ENCODE measurements at places on chromosomes 1 and 21.
A peak's percentile ranks its signal among the peaks of the same experiment; 100 is the strongest.

- DNase-seq: no peak
These were observed 67.2 kb downstream of the BACE2 start for GRCh38 chr21:41235201-41235600.

DNA sequence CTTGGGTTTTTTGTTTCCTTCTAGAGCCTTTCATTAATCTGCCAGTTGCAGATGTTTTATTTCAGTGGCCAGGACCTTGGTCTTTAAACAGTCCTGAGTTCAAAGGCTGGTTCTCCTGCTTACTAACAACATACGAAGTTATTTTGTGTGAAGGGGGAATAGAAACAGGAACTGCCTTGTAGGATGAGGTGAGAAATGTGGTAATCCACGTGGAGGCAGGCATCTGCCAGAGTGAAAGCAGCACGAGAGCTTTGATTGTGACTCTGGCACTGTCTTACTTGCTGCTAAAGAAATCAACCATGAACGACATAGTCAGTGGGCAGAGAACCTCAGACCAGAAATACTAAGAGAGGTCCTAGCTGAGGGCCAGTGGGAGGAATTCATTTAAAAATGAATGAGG lies 30.4 kb downstream of the TMEM63A start:
- DNase-seq: no peak

- DNase-seq: no peak
These were observed 600 bp downstream of the CLK2 start for GRCh38 chr1:155272466-155273342.

DNA sequence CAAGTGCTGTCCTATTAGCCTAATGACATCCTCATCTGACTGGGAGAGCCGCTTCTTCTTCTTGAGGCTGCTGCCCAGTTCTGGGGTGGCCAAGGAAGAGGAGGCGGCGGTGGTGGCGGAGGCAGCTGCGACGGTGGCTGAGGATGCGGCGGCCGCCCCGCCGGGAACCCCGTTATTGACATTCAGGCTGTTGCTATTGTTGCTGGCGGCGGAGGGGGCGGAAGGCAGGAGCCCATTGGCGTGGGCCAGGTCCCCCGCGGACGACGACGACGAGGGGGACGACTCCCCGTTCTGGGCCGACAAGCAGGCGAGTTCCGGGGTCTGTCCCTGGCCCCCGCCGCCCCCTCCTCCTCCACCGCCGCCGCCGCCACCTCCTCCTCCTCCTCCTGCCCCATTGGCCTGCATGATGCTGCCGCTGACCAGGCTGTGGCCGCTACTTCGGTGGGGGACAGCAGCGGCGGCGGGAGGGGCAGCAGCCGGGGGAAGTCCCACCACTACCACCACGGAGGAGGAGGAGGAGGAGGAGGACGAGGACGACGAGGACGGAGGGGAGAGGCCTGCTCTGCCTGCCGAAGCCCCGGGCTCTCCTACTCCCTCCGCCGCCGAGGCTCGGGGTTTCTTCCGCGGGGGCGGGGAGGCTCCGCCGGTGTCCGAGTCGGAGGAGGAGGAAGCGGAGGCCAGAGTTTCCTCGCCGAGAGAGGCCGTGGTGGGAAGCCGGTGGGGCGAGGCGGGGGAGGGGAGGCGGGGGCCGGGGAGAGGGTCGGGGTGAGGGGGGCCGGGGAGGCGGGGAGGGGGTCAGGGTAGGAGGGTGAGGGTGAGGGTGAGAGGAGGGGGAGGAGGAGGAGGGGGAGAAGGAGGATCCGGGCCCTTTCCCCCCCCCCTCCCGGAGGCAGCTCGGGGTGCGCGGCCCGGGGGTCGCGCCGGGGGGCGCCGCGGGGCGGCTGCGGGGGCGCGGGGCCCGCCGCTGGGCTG lies 610 bp downstream of the WDR26 start:
- peak; percentile 22 for DNase-seq

DNA sequence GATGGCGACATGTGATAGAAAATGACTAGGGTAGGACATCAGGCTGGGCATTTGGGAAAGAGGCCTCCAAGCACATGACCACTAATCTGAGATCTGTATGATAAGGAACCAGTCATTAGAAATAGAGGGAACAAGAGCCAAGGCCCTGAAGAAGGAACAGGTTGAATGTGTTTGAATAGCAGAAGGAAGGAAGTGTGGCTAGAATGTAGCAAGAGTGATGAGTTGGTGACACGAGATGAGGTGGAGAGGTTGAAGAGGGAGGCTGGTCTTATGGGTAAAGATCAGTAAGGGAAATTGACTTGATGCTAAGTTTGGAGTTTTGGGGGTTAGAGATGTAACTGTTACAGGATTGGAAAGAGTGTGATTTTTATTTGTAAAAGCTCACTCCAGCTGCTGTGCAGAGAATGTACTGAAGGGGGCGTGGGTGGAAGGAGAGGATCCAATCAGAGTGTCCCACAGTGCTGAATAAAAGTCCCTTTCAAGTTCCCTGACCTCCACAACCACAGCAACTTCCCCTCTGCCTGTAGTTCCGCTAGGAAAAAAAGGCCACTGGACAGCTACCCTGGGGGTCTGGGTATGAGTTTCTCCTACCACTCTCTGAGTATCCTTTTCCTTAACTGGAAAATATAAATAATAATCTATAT lies 295.0 kb downstream of the OMA1 start:
- no peak for DNase-seq

- no peak for DNase-seq
These were observed 350.2 kb downstream of the PLPP3 start for GRCh38 chr1:56229186-56229585.

DNA sequence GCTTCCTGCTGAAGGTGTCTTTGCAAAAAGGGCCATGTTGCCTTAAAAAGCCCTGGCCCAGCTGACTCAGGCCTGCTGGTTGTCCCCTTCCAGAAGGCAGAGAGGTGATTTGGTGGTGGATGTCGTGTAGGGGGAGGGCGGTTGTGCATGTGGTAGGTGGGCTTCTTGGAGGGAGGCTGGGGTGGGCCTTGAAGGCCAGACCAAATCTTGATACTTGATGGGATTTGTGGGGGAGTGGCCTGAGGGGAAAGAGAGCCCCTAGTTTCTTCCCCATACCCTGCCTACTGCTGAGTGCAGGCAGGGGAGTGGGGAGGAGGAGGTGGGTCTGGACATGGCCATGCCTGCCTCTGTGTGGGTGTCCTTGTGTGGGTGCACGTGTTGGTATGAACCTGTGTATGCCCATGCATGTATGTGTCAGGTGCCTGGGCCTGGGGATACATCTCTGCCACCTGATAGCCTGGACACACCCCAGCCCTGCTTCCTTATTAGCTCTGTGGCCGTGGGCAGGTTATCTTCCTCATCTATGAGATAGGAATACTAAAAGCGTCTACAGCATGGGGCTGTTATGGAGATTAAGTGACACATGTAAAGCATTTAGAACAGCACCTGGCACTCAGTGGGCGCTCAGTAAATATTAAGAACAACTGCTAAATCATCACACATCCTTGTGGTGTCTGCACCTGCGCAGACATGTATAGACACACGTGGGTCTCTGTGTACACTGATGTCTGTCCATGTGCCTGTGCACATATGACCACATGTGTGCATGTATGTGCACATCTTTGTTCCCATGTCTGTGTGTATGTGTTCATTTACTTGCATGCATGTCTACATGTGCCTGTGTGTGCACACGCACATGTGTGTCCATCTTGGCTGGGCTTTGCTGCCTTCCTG lies 17.0 kb downstream of the FAM151A start:
- DNase-seq: no peak

DNA sequence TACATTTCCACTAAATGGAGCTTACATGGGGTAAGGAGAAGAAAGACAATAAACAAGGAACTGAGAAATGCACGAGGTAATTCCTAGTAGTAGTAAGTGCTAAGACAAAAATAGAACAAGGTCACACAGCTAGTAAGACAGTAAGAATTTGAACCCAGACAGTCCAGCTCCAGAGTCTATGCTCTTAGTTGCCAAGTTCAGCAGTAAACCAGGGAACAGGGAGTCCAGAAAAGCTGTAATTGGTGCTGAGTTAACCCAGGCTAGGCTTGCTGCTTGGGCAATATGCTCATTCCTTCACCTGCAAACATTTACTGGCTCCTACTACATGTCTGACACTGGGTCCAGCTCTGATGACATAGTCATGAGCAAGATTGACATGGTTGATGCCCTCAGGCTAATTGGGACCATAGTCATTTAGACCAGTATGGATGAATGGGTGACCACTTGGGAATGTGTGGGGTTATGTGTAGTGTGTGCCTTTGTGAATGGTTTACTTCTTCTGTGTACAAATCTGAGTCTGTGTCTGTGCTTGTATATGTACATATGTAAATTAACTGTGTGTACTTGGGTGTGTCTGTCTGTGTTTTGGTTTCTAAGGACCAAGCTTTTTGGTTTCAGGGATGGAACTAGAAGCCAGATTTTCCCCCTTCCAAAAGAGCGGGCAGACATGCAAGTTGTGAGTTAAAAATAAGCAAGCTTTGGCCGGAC lies 2.0 kb downstream of the GPX7 start:
- DNase-seq: no peak

DNA sequence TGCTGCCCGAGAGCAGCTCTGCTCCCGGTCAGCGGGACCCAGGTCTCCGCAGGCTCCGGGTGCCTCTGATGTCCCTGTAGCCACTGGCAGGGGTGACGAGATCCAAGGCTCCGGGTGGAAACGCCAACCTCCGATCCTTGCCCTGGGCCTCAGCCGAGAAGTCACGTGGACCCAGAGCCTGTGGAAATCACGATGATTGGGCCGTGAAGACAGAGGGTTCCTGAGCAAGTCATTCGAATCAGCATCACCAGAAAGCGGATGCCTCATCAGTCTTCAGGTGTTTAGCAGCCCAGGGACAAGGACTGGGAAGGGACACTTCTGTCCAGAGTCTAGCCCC lies 12.5 kb downstream of the LRRC3 start:
- DNase-seq: no peak

GRCh38 chr1:174535207-174535606 lies 87.4 kb downstream of the GPR52 start:
- DNase-seq: no peak

- no peak for DNase-seq
These were observed 316.4 kb upstream of the SGIP1 start for GRCh38 chr1:66217561-66217960.

DNA sequence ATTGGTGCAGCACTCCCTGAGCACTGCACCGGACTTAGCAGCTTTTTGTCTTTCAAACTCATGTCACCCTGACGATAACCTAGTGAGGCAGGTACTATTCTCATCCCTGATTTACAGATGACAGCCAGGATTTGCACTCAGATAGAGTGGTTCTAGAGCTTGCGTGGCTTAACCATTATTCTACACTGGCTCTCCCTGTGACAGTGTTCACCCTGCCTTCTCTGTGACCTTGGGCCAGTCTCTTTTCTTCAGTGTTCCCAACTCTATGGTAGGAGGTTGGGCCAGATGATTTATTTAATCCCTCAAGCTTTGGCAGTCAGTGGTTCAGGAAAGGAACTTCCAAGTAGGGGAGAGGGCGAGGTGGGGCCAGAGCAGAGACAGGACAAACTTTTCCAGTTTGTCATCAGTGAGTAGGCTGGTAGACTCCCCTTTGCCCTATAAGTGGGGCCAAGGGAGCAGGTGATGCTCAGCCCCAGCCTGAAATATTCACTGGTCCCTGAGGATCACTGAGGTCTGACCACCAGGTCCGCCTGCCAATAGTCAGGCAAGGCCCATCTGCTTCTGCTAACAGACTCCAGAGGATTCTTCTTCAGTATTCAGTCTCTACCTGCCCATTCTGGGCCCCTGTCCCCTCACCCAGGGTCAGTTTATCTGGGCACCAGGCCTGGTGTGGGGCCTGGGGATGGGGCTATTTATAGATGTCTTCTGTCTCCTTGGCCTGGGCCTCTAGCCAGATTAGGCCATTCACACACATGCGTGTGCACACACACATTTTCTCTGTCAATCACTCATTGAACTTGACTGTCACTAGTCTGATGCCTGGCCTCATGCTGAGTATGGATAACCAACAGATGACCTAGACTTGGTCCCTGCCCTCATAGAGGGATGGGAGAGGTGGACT lies 8.8 kb upstream of the FABP3 start:
- DNase-seq: no peak

- DNase-seq: no peak
These were observed 419.8 kb upstream of the NFIA start for GRCh38 chr1:60662486-60663044.

- DNase-seq: no peak
These were observed 546.4 kb downstream of the OMA1 start for GRCh38 chr1:58000116-58000515.

DNA sequence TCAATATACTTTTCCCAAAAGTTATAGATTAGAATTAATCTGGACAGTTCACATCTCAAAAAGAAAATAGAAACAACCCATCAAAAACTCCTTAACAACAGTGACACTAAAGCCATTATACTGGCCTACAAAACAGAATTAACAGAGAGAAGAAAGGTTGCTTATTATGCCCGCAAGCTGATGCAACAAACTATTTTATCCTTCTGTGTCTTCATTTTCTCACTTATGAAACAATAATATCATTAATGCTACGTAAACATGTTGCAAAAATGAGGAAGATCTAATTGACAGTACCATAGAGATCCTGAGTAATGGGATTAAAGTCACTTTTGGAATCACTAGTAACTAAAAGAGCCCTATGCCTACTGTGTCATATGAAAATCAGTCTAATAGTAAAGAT lies 32.6 kb downstream of the LPGAT1 start:
- DNase-seq: no peak

- DNase-seq: no peak
These were observed 351.7 kb downstream of the ZP4 start for GRCh38 chr1:237539055-237539454.

DNA sequence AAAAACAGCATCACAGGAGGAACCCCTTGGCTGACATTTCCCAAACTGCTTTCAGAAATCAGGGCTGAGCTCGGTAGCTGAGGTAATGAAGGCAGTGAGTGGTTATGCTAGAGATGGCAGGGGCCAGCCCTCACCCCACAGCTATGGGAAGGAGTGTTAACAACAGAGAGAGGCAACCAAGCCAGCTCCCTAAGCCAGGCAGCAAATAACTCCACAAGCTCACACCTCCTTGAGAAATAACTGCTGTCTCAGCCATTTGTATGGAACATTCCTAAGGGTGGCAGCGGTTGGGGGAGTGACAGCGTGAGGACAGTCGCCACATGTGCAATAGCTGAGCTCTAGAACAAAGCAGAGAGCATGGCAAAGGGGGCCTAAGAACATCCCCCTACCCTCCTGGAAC lies 42.6 kb downstream of the LMX1A start:
- no peak for DNase-seq

GRCh38 chr1:66676613-66677298 lies 75.5 kb upstream of the DYNLT5 start:
- no peak for DNase-seq

DNA sequence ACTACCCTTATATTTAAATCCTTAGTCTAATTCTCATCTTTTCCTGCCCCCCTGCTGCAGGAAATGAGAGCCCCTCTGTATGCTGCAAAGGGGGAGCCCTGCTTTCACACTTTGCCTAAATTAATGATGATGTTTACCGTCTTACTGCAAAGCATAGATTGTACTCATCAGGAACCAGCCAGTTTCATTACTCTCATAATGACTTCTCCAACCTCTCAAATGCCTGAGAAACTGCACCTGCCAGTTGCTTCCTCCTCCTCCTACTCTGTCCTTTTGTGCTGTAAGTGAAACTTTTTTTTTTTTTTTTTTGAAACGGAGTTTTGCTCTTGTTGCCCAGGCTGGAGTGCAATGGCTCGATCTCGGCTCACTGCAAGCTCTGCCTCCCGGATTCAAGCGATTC lies 101.7 kb downstream of the ADSS2 start:
- DNase-seq: peak; percentile 79
